ENCODE measurements at places on chromosomes 12 and 14. TPM values are rescaled to one million over a fixed set of nuclear protein-coding genes. Genes with fewer than 3 reads are reported as not detected.
A peak's percentile ranks its signal among the peaks of the same experiment; 100 is the strongest.

Gene RBM19
- total RNA-seq, result 19.9 TPM

Gene TSPAN8
- total RNA-seq, result not detected

Gene ADAM20
- 1.6 TPM for total RNA-seq

Gene OVCH1
- total RNA-seq, result not detected

Gene OR4K14
- total RNA-seq, result not detected

Gene RERG
- not detected for total RNA-seq

Gene SYNDIG1L
- total RNA-seq, result not detected

Gene RFLNA
- not detected for total RNA-seq

Gene KRT72
- not detected for total RNA-seq

Gene OLR1
- total RNA-seq, result not detected

Gene OR4K1
- not detected for total RNA-seq

DNA sequence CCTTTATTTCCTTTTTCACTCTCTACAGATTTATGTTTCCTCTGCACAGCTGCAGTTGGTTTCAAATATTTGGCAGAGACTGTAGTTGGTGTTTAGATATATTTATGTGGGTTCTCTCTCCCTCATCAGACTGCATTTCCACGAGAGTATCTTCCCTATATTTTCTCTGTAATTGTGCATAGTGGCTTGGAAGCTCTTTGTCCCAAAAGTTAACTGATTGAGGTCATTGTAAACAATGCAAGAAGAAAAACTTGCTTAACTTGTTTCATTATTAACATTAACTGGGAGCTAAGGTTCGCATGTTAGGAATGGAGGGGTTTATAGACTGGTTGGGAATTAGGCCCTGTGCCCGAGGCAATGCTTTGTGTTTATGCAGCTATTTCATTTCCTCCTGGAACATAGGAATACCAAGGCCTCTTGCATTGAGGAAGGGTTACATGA is 216.9 kb upstream of the HMGA2 start:
- DNase-seq, result no peak

DNA sequence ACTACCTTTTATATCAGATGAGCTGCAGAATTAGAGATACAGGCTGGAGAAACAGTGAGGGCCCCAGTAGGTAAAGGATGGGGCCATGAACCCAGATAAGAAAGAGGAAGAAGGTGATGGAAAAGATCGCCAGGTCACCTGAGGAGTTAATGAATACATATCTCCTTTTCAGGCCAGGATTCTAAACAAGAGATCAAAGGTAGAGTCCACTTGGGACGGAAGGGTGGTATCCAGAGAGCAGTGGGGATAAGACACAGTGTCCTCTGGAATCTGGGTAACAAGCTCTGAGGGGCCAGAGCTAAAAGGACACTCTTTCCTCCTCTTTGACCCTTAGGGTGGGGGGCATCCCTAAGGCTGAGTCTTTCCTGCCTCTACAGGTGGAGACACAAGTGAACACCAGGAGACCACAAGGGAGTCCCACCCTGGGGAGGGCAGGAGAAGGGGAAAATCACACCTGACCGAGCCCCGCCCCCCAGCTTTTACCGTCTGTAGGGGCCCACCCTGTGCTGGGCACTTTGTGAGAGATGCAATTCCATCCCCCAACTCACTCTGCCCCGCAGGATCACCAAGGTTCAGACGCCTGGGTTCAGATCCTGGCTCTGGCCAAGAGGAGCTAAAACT is 27.3 kb downstream of the SERPINA1 start:
- DNase-seq, result no peak

- DNase-seq, result no peak
Observed at GRCh38 chr12:113768850-113769249, 197.3 kb downstream of the RBM19 start.

DNA sequence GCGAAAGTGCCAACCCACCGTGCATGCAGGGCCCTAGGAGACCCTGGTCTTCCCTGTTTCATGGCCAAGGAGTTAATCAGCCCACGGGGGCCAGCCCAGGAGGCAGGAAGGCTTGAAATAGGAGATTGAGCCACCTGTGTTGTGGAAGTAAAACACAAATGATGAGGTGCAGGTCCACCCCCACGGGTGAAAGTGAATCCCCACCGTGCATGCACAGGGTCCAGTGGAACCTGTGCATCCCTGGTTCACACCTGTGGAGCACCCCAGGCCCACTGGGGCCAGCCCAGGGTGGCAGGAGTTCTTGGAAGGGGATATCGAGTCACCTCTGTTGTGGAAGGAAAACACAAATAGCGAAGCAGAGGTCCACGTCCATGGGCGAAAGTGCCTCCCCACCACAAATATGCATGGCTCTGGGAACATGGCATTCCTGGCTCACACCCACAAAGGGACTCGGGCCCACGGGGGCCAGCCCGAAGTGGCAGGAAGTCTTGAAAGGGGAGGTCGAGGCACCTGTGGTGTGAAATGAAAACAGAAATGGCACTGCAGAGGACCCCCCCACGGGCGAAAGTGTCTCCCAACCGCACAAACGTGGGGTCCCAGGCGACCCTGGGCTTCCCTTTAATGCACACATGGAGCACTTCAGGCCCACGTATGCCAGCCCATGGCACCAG is 381.5 kb downstream of the ALG10 start:
- no peak for DNase-seq

- DNase-seq, result peak; percentile 86
Observed at GRCh38 chr12:85872497-85873091, 1.5 kb upstream of the NTS start.

DNA sequence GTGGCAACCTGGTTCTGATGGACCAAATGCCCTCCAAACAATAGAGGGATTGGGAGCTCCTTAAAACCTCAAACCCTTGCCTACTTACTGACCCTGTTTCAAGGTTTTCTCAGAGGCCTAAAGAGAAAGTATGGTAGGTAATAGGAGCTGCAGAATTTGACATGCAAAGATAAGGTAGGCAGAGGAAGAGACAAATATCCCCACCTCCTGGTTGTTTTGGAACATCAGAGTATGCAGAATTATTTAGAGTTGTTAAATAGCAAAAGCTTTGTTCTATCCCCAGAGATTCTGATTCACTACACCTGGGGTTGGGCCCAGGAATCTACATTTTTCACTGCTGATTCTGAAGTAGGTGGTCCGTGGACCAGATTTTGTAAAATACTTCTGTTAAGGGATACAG is 421.2 kb downstream of the SOX5 start:
- no peak for DNase-seq

GRCh38 chr14:24918822-24919221 is 131.1 kb downstream of the STXBP6 start:
- DNase-seq, result no peak

DNA sequence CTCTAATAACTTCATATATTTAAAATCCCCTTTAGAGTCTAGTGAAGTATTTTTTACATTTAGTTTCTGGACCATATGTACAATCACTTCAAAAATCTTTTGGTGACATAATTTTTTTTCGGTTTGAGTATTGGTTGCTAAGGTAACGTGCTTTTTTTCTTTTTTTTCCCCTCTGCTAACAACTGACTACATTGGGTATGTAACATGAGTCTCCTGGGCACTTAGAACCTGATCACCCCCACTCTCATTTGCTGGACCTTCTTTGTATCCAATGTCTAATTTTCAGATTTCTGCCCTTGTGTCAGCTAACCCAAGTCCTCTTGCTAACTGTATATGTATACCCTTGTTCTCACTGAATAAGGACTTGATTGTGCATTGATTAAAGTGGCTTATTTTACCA is 592.9 kb upstream of the FLRT2 start:
- no peak for DNase-seq

DNA sequence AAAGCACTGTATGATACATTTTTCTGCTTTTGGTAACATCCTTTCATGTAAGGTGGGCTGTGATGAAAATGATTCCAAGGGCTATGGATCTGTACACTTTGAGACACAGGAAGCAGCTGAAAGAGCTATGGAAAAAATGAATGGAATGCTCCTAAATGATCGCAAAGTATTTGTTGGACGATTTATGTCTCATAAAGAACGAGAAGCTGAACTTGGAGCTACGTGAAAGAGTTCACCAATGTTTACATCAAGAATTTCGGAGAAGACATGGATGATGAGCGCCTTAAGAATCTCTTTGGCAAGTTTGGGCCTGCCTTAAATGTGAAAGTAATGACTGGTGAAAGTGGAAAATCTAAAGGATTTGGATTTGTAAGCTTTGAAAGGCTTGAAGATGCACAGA is 22.1 kb upstream of the SRGAP1 start:
- no peak for DNase-seq

GRCh38 chr14:33017016-33017415 is 78.3 kb downstream of the NPAS3 start:
- no peak for DNase-seq

- DNase-seq, result no peak
Observed at GRCh38 chr12:127172861-127173260, 1094.1 kb upstream of the TMEM132C start.

- DNase-seq, result no peak
Observed at GRCh38 chr14:86799244-86799647, 1193.7 kb downstream of the GALC start.

DNA sequence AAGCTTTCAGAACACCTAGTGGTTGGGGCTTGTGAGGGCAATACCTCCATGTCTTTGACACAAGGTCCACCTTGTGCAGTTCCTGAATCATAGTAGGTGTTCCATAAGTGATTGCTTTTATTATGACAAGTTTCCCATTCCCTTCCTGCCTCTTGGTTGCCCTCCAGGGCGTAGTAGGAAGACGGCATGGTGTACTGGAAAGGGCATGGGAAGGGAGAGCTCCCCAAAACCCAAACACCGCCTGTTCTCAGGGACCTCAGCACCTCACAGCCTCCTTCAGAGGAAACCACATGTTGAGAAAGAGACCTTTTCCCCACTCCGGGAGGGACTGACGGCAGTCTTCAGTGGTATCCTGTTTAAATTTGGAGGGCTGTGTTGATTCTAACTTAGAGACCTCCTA is 21.1 kb downstream of the EVL start:
- no peak for DNase-seq

DNA sequence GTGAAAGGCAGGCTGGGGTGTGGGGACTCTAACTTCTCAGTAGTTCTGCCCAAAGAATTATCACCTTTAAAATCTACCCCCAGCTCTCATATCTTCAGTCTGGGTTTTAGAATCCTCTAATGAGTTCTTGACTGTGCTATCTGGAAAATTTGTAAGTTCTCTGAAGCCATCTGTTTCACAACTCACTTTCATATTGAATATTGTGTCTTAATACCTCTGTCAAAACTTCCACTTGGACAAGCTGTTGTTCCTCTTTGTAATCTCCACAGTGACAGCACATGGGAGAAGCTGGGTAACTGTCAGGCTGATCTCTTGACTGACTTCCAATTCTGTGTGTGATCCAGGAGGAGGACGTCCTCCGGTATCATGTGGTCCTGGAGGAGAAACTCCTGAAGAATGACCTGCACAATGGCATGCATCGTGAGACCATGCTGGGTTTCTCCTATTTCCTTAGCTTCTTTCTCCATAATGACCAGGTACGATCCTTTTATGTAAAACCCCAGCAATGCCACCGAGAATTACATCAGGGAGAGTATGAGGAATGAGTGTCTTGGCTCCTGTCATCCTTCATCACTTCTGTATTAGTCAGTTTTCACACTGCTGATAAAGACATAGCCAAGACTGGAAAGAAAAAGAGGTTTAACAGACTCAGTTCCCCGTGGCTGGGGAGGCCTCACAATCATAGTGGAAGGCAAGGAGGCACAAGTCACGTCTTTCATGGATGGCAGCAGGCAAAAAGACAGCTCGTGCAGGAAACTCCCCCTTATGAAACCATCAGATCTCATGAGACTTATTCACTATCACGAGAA is 111.9 kb downstream of the STAB2 start:
- no peak for DNase-seq

GRCh38 chr12:80756875-80757274 is 40.2 kb downstream of the MYF5 start:
- no peak for DNase-seq

GRCh38 chr12:108825201-108825950 is 32.0 kb downstream of the SSH1 start:
- DNase-seq, result peak; percentile 70

DNA sequence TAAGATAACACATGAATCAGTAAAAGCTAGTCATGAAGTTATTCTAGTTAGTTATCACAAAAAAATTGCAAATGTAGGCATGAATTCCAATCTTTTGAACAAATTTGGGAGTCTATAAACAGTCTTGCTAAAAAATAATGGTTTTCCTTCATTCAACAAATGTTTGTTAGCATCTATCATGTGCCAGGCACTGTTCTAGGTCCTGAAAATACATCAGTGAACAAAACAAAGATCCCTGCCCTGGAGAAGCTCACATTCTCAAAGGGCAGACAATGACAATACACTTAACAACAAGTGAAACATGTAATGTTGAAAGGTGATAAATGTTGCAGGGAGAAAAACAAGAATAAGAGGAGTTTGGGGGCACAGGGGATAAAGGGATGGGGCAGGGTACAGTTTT is 86.9 kb downstream of the OTX2 start:
- no peak for DNase-seq

- DNase-seq, result no peak
Observed at GRCh38 chr14:65255029-65255545, 152.8 kb upstream of the MAX start.

DNA sequence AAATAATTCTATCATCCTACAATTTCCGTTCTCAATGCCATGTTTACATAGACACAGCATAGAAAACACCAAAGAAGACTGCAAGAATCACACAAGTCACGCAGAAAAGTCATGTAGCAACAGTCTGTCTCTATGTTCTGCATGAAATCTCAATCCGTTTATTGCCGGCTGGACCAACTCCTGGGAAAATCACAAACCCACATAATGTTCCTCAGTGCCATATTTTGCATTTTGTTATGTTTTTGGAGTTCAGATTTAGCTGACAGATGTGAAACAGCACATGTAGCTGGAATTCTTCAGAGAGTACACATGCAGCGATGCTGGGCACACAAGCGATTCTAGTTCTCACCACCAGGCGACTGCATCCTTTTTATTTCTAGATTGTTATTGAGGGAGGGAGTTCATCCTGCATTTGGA is 193.1 kb downstream of the APAF1 start:
- DNase-seq, result no peak

DNA sequence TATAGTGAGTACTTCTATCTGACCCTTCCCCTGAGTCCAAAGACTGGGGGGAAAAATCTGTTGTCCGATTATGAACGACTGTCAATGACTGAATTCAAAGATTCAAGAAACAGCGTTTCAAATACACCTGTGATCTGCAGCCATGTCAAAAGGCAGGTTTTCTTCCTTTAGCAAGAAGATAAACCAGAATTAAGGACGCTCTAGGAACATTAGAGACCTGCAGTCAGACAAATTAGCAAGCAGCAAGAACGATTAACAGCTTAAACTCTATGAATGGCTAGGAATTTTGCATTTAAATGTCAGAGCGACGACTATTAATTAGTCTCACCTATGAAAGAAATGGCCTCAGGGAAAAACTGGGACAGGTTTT is 2.1 kb downstream of the DUSP6 start:
- DNase-seq, result peak; percentile 55

- DNase-seq, result no peak
Observed at GRCh38 chr12:18932211-18932610, 194.3 kb downstream of the CAPZA3 start.

DNA sequence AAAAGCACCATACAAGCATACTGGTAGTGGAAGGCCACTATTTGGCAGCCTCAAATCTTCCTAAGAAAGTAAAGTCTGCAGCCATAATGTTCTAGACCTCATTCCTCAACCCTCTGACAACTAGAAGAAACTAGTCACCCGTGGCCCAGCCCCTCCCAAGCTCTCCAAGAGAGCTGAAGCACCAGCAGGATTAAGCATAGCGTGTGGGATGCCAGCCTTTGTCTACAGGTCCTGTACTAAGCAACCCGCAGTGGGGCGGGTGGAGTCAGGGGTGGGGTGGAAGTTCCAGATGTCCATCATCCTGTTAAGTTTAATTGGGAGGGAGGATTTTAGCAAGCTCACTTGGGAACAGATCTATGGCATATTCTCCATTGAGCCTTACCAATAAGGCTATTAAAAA is 14.2 kb downstream of the SLC11A2 start:
- no peak for DNase-seq
